ENCODE measurements at places on chromosomes 2 and 18. TPM values are rescaled to one million over a fixed set of nuclear protein-coding genes. Genes with fewer than 3 reads are reported as not detected.

CD8B2 gene
- not detected for total RNA-seq

DNA sequence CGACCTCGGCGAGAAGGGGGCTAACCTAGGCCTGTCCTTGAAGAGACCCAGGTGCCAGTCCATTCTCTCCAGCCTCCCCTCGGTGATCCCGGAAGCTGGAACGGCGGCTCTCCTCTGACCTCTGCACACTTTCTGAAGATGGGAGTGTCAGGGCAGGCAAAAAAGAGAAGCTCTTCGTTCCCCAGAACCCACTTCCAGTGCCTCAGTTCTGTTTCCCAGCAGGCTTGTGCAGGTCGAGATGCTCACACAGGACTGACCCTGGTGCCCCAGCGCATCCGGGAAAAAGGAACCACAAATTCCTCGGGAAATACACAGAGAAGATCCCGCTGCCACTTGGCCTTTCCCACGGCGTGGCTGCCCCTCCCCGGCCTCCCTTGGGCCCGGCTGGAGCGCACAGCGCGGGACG lies 681 bp upstream of the PTPN18 start:
- no peak for DNase-seq

DNA sequence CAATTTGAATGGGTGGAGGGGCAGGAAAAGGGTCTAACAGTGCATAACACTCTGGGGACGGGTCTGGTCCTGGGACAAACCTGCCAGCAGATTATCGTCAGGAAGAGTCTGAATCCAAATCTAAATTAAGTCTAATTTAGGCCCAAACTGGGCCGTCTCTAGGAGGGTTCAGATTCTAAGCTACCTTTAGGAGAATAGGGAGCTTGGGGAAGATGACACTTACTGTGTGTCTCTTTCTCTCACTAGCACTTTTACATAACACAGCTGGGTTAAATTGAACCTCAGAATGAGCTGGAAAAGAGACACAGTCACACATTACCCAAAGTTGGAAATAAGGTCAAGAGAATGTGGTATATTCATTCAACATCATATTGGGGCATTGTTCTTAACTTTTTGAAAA lies 228.8 kb downstream of the KCNH7 start:
- no peak for DNase-seq

- DNase-seq = no peak
Observed at GRCh38 chr2:43948370-43948769, 47.4 kb downstream of the LRPPRC start.
